A375 (cell line): ENCODE measurements at places on chromosomes 7 and 10. TPM values are rescaled to one million over a fixed set of nuclear protein-coding genes. Genes with fewer than 3 reads are reported as not detected.

TAS2R4 gene
- total RNA-seq, result 0.05 and 0.19 TPM in 2 replicates

BAMBI gene
- total RNA-seq, result 53.5 and 65.3 TPM in 2 replicates

KCNMA1 gene
- total RNA-seq, result 11.8 and 13.5 TPM in 2 replicates

PRKCQ gene
- 3.0 and 3.7 TPM in 2 replicates for total RNA-seq

NRG3 gene
- 0.08 and 0.16 TPM in 2 replicates for total RNA-seq

CRTAC1 gene
- total RNA-seq, result not detected in 2 replicates

PLCE1 gene
- 4.4 and 6.3 TPM in 2 replicates for total RNA-seq
